ENCODE measurements at places on chromosomes 13 and 19. TPM values are rescaled to one million over a fixed set of nuclear protein-coding genes. Genes with fewer than 3 reads are reported as not detected.

Gene ZNF541
- not detected for total RNA-seq

Gene ZIK1
- total RNA-seq = not detected

Gene HIPK4
- total RNA-seq = 0.26 TPM

Gene SLC6A16
- 1.2 TPM for total RNA-seq

Gene TUBB4A
- 6.6 TPM for total RNA-seq

Gene PEAK3
- total RNA-seq = not detected

Gene KANK3
- total RNA-seq = 4.5 TPM

Gene KRTDAP
- total RNA-seq = not detected

Gene ZNF77
- total RNA-seq = 1.8 TPM

Gene NLRP4
- not detected for total RNA-seq

Gene OR10H1
- total RNA-seq = not detected

Gene WASF3
- total RNA-seq = 0.12 TPM

Gene IFNL1
- 0.28 TPM for total RNA-seq

Gene FGF22
- total RNA-seq = 0.43 TPM

Gene CNFN
- 46.7 TPM for total RNA-seq

Gene CGB3
- total RNA-seq = 0.14 TPM

Gene SIGLEC8
- not detected for total RNA-seq

Gene WTIP
- total RNA-seq = 32.8 TPM

Gene EMP3
- total RNA-seq = 482 TPM

Gene ZNF430
- total RNA-seq = 4.0 TPM

Gene PRR20E
- total RNA-seq = not detected

Gene GPR12
- total RNA-seq = not detected

Gene TOMM40
- 264 TPM for total RNA-seq

Gene MCEMP1
- total RNA-seq = not detected

Gene CLEC17A
- total RNA-seq = not detected

Gene SMIM44
- not detected for total RNA-seq

Gene CEACAM3
- total RNA-seq = not detected

Gene PSPN
- 0.88 TPM for total RNA-seq

Gene ACP4
- total RNA-seq = not detected
